Bladder microvascular endothelial cell (primary cell): ENCODE measurements at places on chromosomes 7 and 10. TPM values are rescaled to one million over a fixed set of nuclear protein-coding genes. Genes with fewer than 3 reads are reported as not detected.

The ZNF789 gene
- total RNA-seq = 4.2 and 6.9 TPM in 2 replicates

The JCAD gene
- 55.5 and 124 TPM in 2 replicates for total RNA-seq

The OR6B1 gene
- not detected in 2 replicates for total RNA-seq

The EVX1 gene
- total RNA-seq = not detected in 2 replicates

The C10orf53 gene
- not detected in 2 replicates for total RNA-seq

The ZNF804B gene
- total RNA-seq = not detected in 2 replicates

The SFRP5 gene
- not detected in 2 replicates for total RNA-seq

The HMX3 gene
- total RNA-seq = 0.16 TPM in 1 of 2 replicates, not detected in the other

The TMEM176A gene
- total RNA-seq = 0.25 TPM in 1 of 2 replicates, not detected in the other

The RBP4 gene
- not detected in 2 replicates for total RNA-seq

The GJD4 gene
- not detected in 2 replicates for total RNA-seq

The PTEN gene
- total RNA-seq = 64.8 and 115 TPM in 2 replicates

The ZNF282 gene
- 22.3 and 45.0 TPM in 2 replicates for total RNA-seq

The URGCP gene
- total RNA-seq = 18.1 and 29.3 TPM in 2 replicates

The IKZF1 gene
- total RNA-seq = not detected in 2 replicates

The TLX1 gene
- not detected in 2 replicates for total RNA-seq

The LIPK gene
- not detected in 2 replicates for total RNA-seq

The PDZD7 gene
- total RNA-seq = 0.16 and 0.44 TPM in 2 replicates

The OR6V1 gene
- not detected in 2 replicates for total RNA-seq

The UCMA gene
- total RNA-seq = not detected in 2 replicates

The HACD1 gene
- 21.4 and 24.0 TPM in 2 replicates for total RNA-seq

The CTAGE6 gene
- total RNA-seq = 0.32 and 1.5 TPM in 2 replicates

The FXYD4 gene
- not detected in 2 replicates for total RNA-seq

The SPACDR gene
- 0.32 and 0.38 TPM in 2 replicates for total RNA-seq

The KIAA1549 gene
- total RNA-seq = 1.1 and 6.0 TPM in 2 replicates

The COL13A1 gene
- total RNA-seq = 3.1 and 9.0 TPM in 2 replicates

The SLC26A5 gene
- under 0.01 and 1.3 TPM in 2 replicates for total RNA-seq

The SGMS1 gene
- 32.5 and 43.9 TPM in 2 replicates for total RNA-seq

The KCNH2 gene
- total RNA-seq = 0.06 TPM in 1 of 2 replicates, not detected in the other
